ENCODE measurements at places on chromosomes 13 and 19.
A peak's percentile ranks its signal among the peaks of the same experiment; 100 is the strongest.

DNA sequence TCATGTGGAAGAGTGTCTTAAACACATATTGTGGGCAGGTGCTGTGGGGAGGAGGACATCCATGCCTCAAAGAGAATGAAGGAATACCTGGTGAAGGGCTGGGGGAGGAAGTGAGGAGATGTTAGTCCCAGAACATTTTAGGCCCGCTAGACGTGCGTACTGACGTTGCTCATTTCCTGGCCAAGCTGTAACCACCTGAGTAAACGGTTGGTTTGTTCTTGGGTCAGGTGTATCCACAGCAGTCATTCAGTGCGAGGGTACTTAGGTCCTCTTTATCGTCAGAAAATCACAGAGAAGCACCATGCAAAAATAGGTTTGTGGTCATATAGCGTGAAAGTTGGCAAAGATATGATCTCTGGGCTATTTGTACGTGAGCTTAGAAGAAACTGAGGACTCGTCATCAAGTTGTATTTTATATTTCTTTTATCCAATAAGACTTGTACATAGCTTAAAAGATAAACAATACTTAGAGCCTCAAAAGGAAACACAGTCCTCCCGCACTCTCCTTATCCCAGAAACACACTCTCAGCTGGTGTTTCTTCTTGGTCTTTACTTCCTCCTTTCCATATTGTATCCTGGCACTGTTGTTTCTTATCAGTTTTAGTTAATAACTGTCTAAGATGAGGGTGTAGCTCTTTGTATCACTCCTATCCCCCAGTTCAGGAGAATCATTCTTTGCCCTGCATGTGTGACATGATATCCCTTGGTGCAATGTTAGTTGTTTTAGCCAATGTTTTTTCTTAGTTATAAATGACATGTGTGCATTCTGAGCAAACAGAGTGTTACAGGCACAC, 52.0 kb downstream of the ARHGEF7 start:
- DNase-seq = no peak

GRCh38 chr19:16946951-16947940, 58.4 kb downstream of the F2RL3 start:
- no peak for DNase-seq

DNA sequence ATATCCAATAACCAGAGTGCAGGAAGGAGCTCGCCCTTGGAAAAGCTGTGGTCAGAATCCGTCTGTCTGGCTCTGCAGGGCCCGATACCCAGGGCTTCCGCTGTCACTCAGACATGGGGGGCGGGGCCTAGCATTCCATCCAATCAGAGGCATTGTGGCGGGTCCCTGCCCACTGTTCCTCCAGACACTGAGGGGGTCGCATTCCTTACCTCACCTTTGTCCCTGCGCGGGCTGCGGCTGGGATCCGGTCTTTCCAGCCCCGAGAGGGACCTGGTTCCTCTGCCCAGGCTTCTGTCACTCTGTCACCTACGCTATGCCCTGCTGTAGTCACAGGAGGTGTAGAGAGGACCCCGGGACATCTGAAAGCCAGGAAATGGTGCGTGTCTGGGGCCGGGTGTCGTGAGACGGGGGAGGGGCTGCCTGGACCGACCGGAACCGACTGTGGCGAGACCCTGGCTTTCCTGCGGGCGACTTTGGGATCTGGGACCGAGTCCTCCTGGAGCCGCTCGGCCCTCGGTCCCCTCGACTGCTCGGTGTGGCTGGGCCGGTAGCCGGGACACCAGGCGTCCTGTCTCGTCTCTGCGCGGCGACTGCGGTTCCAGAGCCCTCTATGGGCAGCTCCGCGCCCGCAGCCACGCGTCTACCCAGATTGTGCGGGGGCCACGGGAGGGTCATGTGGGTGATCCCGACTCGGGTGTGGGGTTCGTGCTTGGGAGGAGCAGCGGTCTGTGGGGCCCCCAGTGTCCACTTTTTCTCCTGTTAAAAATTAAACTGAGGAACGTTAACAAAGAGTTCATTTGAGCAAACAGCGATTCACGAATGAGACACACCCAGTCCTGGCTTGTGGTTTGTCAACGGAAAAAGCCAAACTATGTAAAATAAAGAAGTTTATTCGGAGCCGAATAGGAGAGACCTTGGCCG, at the start of gene ZNF69:
Gene ZNF69 (plus strand): TSS at position 172 of the 921 bp plus-strand sequence. CDS start 142 bp downstream, at position 314.
- peak; percentile 71 for DNase-seq

DNA sequence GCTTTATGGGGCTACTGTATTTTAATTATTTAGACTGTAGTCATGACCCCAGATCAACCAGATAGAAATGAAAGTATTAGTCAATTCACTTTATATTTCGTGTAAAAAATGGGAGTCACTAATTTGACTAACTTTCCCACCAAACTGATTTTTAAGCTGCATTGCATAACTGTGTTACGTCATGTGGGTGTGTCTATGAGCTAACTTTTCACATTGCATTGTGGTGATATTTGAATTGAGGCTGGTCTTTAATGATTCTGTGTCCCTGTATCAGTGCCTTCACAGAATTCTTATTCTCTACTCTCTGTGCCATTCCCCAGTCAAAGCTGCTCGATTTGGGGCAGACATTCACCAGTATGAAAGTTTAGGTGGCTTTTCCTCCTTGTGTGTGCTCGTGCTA, 172.7 kb upstream of the MAB21L1 start:
- peak; percentile 20 for DNase-seq

GRCh38 chr13:26658448-26659385, 101.2 kb downstream of the WASF3 start:
- no peak for DNase-seq

DNA sequence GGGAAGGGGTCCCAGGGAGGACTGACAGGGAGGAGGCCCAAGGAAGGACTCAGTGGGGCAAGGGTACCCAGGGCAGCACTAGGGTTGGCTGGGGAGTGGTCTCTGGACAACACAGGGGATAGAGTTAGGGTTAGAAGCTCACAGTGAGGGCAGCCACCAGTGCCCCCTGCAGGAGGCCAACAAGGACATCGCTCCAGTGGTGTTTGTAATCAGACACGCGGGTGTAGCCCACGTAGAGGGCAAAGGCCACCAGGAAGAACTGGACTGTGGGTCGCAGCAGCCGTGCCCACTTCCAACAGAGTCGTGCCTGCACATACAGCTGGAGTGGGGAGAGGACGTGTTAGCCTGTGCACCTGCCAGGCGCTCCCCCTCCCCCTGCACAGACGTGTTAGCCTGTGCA, 9.2 kb downstream of the PLPP2 start:
- no peak for DNase-seq

DNA sequence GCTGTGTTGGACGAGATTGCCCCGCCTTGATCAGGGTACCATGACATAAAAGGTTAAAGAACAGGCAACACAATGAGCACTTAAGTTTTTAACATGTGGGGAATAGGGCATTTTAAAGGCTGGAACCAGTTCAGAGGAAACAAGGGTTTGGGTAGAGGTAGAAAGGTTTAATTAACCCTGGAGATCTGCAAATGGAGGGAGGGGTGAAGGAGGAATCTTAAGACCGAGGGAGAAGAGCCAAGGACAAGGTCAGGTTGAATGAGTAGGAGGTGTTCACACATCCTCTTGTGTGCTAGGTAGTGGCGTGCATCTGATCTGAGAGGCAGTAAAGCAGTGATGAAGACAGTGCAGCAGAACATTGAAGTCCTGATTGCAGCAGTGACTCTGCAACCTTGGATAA, 28.5 kb downstream of the SKA3 start:
- no peak for DNase-seq

- DNase-seq = no peak
These were observed 139.4 kb downstream of the HS6ST3 start for GRCh38 chr13:96229356-96229755.

DNA sequence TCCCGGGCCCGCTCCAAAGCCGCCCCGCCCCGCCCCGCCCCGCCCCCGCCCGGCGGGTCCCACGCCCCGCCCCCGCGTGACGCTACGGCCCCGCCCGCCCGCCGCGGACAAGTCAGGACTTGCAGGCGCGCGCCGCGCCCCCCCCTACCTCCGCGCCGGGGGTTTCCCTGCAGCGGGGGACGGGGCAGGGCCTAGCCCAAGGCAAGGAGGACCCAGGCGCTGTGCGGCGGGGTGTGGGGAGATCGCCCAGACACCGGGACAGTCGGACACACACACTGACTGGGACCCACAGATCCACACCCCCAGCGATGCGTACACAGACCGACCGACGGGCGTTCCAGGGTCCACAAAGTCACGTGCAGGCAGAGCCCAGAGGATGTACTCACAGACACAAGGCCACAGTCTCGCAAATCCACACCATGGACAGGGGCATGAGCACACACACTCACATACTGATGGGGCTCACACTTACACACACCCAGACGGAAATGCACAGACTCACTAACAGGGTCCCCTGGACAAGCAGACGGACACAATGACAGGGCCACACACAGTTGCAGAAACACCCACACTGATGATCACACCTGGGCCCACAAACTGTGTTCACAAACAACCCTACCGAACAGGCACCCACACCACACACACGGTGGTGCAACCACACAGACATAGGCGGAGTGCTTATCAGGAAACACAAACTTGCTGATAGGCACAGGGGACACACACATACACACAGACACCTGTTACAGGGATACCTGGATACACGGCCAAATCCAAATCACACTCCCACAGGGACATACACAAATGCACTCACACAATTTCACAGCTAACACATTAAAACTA, 436 bp upstream of the BBC3 start:
- peak; percentile 80 for DNase-seq

GRCh38 chr13:85935868-85936467, 136.7 kb upstream of the SLITRK6 start:
- no peak for DNase-seq

GRCh38 chr13:68145852-68146251, 915.7 kb upstream of the PCDH9 start:
- no peak for DNase-seq

GRCh38 chr19:40596608-40597328, 4.4 kb upstream of the LTBP4 start:
- DNase-seq = peak; percentile 52

DNA sequence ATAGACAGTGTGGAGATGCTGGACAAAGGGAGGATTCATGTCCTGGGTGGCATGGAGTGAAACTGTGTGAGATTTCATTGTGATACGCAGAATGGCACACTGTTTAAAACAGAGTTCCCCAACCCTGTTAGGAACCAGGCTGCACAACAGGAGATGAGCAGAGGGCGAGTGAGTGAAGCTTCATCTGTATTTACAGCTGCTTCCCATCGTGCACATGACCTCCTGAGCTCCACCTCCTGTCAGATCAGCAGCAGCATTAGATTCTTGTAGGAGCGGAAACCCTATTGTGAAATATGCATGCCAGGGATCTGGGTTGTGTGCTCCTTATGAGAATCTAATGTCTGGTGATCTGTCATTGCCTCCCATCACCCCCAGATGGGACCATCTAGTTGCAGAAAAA, 72.5 kb downstream of the RAP2A start:
- no peak for DNase-seq

DNA sequence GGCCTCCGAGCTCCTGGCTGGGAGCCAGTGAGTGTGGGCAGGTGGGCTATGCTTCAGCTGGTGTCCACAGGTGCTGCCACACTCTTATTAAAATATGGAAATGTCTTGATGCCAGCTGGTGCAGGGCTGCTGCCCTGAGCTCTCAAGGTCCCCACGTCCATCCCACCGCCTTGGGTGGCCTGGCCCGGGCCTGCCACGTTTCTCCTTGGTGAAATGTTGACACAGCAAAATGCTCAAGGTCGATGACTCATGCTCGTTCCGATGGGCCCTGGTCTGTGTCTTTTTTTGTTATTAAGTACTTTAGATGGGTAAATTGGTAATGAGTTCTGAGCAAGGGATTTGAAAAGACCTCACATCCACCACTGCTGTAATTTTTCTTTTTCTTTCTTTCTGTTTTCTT, 524.7 kb downstream of the MYO16 start:
- no peak for DNase-seq
